ENCODE measurements at places on chromosomes 5 and 9. TPM values are rescaled to one million over a fixed set of nuclear protein-coding genes. Genes with fewer than 3 reads are reported as not detected.

Gene TIMD4
- polyA plus RNA-seq = not detected

Gene ZDHHC11B
- polyA plus RNA-seq = 6.6 TPM

Gene PRLR
- 0.61 TPM for polyA plus RNA-seq

Gene C1QTNF2
- polyA plus RNA-seq = 0.27 TPM

Gene CDH9
- polyA plus RNA-seq = not detected

Gene SPARC
- polyA plus RNA-seq = 57.1 TPM

Gene HK3
- 6.6 TPM for polyA plus RNA-seq

Gene IL4
- polyA plus RNA-seq = not detected

Gene COL5A1
- 4.1 TPM for polyA plus RNA-seq

Gene ISL1
- 30.5 TPM for polyA plus RNA-seq

DNA sequence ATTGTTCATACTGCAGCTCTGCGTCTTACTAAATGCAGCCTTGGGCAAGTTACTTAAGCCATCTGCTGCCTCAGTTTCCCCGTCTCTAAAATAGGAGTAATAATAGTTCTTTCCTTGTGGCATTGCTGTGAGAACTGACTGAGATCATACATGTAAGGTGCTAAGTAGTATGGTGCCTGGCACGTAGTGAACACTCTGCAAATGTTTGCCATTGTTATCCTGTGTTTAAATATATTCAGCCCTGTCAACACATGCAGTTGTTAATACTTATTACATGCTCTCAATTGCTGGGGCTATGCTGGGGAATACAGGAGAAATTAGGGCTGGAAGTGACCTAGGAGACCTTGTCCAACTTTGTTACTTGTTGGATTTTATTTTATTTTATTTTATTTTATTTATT lies 105.2 kb upstream of the RAI14 start:
- no peak for DNase-seq

DNA sequence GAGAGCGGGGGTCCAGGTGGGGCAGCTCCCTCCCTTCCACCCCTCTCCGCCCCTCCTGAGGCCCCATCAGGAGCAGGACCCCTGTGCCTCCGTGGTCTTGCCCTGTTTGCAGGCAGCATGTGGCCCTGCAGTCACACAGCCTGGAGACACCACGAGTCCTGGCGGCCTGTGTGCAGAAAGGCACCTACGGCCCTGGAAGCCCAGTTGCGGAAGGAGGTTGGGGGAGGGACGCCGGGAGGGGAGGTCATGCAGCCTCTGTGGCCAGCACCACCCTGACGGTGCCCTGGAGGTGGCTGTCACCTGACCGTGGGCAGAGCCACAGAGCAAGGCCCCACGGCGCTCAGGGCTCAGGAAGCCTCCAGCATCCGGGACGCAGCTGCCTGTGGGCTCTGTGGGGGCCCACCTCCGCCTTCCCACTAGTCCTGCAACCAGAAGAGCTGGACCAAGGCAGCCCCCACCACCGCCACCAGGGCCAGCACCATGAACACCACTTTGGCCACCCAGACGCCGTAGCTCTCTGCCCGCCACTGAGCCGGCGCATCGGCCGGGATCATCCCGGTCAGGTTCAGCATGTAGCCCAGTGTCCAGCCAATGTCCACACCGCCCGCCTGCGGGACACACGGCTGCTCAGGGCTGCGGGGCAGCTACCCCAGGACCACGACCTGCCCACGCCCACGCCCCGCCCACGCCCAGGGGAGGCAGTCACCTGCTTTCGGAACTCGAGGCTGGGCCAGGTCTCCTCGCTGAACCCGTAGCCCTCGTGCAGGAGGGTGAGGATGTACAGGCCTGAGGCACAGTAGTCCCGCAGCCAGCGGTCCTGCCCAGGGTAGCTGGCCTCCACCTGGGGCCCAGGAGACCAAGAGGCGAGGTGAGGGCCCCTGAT lies 6.4 kb downstream of the ENTPD8 start:
- peak; percentile 62 for DNase-seq

DNA sequence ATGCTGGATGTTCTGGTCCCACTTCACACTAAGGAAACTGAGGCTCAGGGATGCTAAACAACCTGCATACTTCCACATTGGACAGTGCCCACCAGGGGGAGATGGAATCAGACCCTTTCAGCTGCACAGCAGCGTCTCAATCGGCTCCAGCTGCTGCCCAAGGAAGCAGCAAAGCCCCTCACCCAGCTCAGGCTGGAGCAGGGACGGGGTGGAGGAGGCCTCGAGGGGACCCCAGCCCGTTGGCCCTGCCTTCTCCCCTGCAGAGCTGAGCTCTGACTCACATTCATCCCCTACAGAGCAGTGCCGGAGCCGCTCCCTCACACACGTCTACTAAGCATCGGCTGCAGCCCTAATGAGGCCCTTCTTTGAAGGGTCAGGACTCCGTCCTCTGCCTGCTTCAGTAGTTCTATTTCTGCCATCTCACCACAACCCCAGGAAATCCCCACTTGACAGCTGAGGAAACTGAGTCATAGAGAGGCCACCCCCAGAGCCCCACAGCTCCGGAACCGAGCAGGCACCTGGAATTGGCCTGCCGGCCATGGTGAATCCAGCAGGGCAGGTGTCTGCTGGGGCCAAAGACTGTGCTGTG lies 21.5 kb upstream of the SUSD3 start:
- no peak for DNase-seq

DNA sequence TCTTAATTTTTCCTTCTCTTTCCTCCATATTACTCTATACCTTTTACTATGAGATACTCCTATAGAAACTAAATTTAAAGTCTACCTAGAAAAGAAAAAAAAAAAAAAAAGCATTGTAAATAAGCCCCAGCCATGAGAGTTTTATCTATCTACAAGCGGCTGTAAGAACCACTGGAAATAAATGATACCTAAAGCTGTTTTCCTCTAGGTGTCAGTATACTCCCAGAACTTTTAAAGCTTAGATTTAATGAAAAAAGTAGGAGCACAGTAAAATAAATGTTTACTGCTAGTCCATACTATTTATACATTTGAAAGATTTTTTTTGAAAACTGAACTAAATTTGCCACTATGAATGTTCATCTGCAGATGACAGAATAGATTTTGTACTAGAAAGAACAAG lies 26.2 kb downstream of the TYRP1 start:
- no peak for DNase-seq

DNA sequence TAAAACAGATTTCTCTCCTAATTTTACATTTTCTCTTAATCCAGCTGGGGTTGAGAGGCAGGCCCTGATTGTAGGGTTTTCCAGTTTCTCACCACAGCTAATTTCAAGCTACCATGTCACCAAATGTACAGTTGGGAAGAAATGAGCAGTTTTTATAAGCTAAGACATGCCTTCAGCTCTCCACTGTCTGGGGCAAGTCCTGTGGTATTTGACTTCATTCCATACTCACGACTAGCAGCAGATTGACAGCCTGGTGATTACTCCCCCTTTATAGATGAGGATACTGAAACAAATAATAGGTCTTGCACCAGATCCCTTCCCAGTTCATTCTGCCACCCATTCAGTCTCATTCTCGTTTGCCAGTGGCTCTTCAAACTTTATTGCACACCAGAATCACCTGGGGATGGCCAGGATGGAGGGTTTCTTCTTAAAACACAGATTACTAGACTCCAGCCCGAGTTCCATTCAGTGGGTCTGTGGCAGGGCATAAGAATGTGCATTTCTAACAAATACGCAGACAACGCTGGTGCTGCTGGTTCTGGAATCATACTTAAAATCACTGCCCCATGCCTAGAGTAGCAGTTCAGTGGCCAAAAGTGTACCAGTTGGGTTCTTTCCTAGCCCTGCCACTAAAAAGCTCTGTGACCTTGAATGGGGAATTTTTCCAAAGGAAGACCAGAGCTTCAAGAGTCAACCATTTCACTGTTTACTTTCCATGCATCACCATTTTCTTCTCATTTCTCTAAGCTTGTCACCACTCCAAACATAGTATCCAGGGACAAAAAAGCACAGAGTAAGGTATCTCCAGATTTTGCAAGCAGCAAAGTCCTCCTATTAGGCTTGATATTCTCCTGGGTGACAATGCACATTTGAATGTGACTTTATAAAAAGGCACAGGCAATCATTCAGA lies 64.3 kb downstream of the CSNK1A1 start:
- DNase-seq = no peak

- DNase-seq = no peak
Observed at GRCh38 chr9:135002336-135002735, 84.6 kb upstream of the FCN1 start.

DNA sequence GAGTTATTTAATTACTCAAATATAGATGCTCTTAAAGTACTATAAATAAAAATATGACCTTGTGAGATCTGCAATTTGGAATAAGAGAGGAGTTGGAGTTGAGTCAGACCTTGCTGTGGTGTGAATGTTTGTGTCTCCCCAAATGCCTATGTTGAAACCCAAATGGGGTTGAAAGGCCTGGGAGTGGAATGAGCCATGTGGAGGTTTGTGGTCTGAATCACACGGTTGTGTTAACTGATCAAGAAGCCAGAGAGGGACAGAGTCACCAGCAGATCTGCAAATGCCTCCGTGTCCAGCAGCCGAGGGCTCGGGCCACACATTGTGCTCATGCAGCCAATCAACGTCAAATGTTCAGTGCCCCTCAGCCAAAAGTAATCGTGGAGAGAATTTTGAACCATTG lies 404.4 kb downstream of the ICE1 start:
- DNase-seq = no peak

- no peak for DNase-seq
Observed at GRCh38 chr9:132408521-132408920, 1.5 kb upstream of the CFAP77 start.

DNA sequence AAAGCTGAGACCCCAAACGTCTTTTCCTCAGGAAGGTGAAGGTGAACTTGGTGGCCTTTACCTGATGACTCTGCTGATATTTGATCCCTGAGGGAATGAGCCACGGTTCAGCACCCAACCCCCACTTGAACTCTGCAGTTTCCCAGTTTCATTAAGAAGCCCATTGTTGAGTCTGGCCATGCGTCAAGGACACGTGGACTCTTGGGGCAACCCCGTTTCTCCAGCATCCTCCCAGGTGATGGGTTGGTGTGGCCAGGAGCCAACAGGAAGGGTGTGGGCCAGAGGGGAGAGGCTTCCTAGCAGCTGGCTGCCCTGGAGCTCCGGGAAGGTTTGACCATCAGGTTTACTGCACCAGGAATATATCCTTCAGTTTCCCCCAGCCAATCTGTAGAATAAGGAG lies 59.5 kb upstream of the GNE start:
- DNase-seq = peak; percentile 61

DNA sequence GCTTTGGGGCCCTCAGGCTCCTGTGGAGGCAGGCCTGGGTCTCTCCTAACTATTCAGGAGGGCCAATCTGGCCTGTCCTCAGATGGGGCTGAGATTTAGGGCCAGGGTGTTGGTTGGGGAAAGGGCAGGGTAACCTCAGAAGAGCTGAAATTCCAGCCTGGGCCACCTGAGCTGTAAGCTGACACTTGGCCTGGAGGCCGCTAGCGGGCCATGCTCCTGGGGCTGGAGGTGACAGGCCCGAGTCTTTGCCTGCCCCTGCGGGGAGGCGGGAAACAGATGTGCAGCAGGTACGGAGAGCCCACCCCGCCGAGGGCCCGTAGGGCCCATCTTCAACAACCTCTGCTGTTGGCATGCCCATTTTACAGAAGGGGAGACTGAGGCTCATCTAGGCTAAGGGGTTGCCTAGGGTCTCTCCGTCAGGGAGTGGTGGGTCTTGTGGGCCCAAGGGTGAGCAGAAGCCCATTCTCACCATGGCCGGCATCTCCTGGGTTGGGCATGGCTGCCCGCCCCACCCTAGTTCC lies 69.5 kb downstream of the RXRA start:
- no peak for DNase-seq

GRCh38 chr9:93992830-93993229 lies 37.7 kb upstream of the BARX1 start:
- DNase-seq = no peak

DNA sequence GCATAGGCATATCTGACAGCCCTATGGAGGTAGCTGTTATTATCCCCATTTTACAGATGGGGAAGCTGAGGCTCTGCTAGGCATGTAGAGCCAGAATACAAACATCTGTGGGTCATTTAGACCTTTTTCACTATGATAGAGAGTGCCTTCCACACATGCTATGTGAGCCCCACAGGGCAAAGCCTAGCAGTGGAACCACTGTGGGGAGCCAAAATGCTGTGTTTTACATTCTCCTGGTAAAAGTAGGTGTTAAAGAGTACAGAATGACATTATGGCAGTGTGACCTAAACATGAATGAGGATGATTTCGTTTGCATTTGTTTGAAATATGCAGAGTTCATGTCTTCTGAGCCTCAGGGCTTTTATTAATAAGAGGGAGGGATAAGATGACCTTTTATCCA lies 265.2 kb downstream of the MAST4 start:
- DNase-seq = no peak

DNA sequence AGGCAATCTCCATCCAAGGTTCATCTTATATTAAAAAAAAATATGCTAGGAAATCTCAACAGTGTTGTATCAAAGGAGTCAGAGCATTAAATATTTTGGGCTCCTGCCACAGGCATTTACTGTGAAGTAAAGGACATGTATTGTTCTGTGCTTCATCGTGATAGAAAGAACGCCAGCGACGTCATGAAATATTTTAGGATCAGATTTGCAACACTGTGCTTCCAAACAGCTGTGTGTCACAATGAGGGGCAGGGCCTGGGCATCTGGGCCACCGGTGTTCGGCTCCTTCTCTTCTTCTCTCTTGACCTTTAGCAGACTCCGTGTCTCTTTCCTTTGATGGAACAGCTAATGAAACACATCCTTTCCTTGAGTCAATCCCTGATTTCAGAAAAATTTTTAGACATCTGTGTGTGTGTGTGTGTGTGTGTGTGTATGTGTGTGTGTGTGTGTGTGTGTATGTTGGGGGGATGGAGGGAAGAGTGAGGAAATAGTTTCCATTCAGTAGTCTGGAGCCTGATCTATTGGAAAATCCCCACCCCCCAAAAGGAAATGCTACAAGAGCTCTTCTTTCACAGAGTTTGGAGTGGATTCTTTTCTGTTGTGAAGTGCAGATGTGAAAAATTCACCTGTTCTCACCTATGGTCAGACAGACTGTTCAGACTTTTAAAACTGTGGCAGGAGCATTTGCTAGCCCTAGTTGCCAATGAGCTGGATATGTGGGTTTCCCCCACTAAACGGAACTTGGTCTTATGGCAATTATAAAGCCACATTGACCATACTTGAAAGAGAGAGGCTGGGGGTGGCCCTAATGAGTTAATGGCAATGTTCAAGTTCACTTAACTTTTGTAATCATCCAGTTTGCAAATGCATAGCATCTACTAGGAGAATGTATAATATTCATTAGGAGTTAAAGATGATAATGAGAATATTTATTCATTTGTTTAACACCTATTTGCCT lies 18.1 kb upstream of the TNC start:
- DNase-seq = no peak

GRCh38 chr5:96973532-96974401 lies 37.9 kb downstream of the LNPEP start:
- DNase-seq = no peak

GRCh38 chr5:10297646-10298204 lies 10.0 kb downstream of the CMBL start:
- no peak for DNase-seq

- DNase-seq = no peak
Observed at GRCh38 chr5:175831507-175831906, 39.9 kb upstream of the CPLX2 start.

GRCh38 chr9:112334432-112334841 lies 1.0 kb upstream of the PTBP3 start:
- peak; percentile 17 for DNase-seq

- no peak for DNase-seq
Observed at GRCh38 chr5:16870878-16871277, 65.2 kb downstream of the MYO10 start.

Data from pancreas (tissue), 10 donors.